ENCODE measurements at places on chromosomes 2 and 18. TPM values are rescaled to one million over a fixed set of nuclear protein-coding genes. Genes with fewer than 3 reads are reported as not detected.

GRCh38 chr2:51149725-51150124, 117.8 kb upstream of the NRXN1 start:
- no peaks in the 10 kb centered on the region for H3K4me1 ChIP-seq
- no peaks in the 10 kb centered on the region for H3K36me3 ChIP-seq
- DNase-seq, result no peak
- H3K27ac ChIP-seq, result no peak overlapping the region
- H3K27me3 ChIP-seq, result no peaks in the 10 kb centered on the region

- DNase-seq, result no peak
- no peaks in the 10 kb centered on the region for H3K36me3 ChIP-seq
- H3K4me3 ChIP-seq, result peak overlapping the region; percentile 66
- peaks cover 38% of the 10 kb centered on the region for H3K4me1 ChIP-seq
- H3K27me3 ChIP-seq, result peaks cover 97% of the 10 kb centered on the region
Observed at GRCh38 chr2:72915907-72916742, 1.2 kb upstream of the EMX1 start.

DNA sequence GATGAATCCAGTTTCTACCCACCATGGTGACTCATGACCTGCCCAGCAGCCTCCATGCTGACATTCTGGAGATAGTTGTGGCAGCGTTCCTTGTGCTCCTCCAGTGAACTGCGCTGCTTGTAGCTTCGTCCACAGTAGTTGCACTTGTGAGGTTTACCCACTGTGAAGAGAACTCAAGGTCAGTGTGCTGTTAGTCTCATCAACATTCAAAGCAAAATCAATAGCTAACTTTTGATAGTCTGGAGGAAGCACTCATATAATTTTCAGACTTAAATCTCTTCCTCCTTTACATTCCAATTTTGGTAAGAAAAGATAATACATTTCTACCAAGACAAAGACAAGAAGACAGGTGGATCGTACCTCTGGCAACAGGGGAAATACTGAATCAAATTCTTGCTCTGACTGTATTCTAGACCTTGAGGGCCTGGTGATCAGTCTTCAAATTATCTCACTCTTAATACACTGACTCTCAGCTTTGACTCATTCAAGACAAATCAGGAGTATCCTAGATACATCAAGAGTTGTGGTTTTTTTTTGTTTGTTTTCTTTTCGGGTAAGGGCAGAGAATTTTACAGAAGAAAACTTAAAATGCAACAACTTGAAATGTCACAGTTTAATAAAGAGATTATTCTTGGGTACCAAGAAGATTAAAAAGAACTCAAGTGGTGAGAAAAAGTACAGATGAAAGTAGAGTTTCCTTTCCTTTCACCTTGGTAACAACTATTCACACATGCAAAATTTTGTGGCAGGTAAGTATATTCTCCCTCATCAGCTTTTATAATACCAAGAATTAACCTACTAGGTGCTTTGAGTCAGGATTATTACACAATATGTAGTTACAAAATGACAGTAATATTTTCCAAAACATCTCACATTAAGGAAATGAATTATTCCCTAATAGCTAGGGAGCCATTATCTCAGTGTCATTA, 129.2 kb downstream of the IKZF2 start:
- no peaks in the 10 kb centered on the region for H3K4me1 ChIP-seq
- no peaks in the 10 kb centered on the region for H3K27me3 ChIP-seq
- no peak overlapping the region for H3K4me3 ChIP-seq

GRCh38 chr2:9995059-9995458, 43.6 kb downstream of the GRHL1 start:
- no peaks in the 10 kb centered on the region for H3K4me1 ChIP-seq
- DNase-seq, result no peak
- no peaks in the 10 kb centered on the region for H3K36me3 ChIP-seq
- H3K27me3 ChIP-seq, result no peaks in the 10 kb centered on the region

DNA sequence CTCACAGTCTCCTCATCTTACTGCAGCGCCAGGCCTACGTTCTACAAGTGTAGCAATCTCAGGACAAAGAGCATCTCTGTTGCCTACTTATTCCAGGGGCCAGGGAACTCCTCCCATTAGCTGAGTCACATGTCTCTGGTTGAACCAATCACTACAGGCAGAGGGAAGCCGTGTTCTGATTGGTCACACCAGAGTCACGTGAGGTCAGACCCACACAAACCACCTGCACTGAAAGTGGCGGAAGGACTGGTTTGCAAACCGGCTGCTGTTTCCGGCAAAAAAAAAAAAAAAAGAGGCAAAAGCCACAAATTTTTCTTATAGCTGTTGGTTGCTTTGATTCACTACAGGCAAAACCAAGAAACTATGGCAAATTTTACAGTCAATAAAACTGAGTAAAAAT, 21.9 kb upstream of the USP14 start:
- H3K36me3 ChIP-seq, result no peaks in the 10 kb centered on the region
- no peak overlapping the region for H3K27ac ChIP-seq
- H3K27me3 ChIP-seq, result no peaks in the 10 kb centered on the region
- H3K4me3 ChIP-seq, result no peak overlapping the region
- DNase-seq, result no peak

GRCh38 chr2:200593905-200594304, 8.1 kb downstream of the AOX1 start:
- H3K27me3 ChIP-seq, result no peaks in the 10 kb centered on the region
- no peaks in the 10 kb centered on the region for H3K4me1 ChIP-seq
- no peak overlapping the region for H3K27ac ChIP-seq
- no peak for DNase-seq

GRCh38 chr18:38297910-38298309, 732.3 kb upstream of the CELF4 start:
- H3K27me3 ChIP-seq, result no peaks in the 10 kb centered on the region
- no peaks in the 10 kb centered on the region for H3K4me1 ChIP-seq
- DNase-seq, result no peak
- no peaks in the 10 kb centered on the region for H3K36me3 ChIP-seq
- no peak overlapping the region for H3K4me3 ChIP-seq

DNA sequence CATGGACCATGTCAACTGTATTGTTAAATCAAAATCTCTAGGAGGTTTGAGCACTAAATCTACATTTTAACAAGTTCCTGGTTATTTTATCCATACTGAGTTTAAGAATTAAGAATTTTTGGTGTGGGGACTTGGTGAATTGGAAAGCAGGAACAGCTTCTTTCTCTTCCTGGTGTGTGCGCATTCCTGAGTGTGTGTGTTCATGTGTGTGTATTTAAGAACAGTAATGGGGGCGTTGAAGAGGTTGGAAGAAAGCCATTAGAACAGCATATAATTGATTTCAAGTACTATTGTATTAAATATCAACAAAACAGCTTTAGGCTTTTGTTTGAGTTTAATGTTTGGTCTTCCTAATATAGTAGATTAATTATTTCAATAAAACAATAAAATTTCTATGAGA, 801.3 kb upstream of the ID2 start:
- H3K27ac ChIP-seq, result no peak overlapping the region
- H3K4me3 ChIP-seq, result no peak overlapping the region
- DNase-seq, result no peak
- no peaks in the 10 kb centered on the region for H3K4me1 ChIP-seq
- no peaks in the 10 kb centered on the region for H3K27me3 ChIP-seq
- no peaks in the 10 kb centered on the region for H3K36me3 ChIP-seq

GRCh38 chr2:217942731-217943335, 60.0 kb downstream of the TNS1 start:
- H3K4me1 ChIP-seq, result peaks cover 58% of the 10 kb centered on the region
- H3K4me3 ChIP-seq, result peak overlapping the region; percentile 75
- DNase-seq, result peak; percentile 15
- H3K27ac ChIP-seq, result peak overlapping the region; percentile 87

GRCh38 chr18:58100154-58100553, 56.1 kb downstream of the NEDD4L start:
- no peaks in the 10 kb centered on the region for H3K4me1 ChIP-seq
- H3K4me3 ChIP-seq, result no peak overlapping the region
- no peak overlapping the region for H3K27ac ChIP-seq
- H3K36me3 ChIP-seq, result no peaks in the 10 kb centered on the region
- H3K27me3 ChIP-seq, result no peaks in the 10 kb centered on the region

Gene DSG4
- not detected for total RNA-seq

Gene LDLRAD4
- 3.8 TPM for total RNA-seq

Gene DSC2
- 2.4 TPM for total RNA-seq

Gene SLC9A4
- not detected for total RNA-seq

All from psoas muscle (tissue), 8 donors.